ENCODE measurements at places on chromosomes 13 and 19.

GRCh38 chr13:110092831-110093247, 214.1 kb downstream of the COL4A1 start:
- no peak for DNase-seq

DNA sequence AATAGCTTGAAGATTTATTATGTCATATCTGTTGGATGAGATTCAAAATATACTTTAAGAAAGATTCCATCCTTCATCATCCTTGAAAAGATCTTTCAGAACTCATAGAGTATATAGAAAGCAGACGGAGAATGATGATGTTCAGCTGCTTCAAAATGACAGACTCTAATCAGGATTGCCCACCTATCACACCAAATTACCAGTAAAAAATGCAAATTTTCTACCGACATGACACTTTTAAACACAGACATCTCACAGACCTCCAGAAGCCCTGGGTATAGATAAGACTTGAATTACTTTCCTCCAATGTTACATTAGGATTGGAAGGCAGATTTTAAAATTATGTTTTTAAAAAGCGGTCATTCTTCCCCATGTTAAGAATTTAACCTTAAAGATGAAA, 235.5 kb downstream of the GPC6 start:
- no peak for DNase-seq

GRCh38 chr13:94483970-94484369, 4.5 kb upstream of the DCT start:
- no peak for DNase-seq

DNA sequence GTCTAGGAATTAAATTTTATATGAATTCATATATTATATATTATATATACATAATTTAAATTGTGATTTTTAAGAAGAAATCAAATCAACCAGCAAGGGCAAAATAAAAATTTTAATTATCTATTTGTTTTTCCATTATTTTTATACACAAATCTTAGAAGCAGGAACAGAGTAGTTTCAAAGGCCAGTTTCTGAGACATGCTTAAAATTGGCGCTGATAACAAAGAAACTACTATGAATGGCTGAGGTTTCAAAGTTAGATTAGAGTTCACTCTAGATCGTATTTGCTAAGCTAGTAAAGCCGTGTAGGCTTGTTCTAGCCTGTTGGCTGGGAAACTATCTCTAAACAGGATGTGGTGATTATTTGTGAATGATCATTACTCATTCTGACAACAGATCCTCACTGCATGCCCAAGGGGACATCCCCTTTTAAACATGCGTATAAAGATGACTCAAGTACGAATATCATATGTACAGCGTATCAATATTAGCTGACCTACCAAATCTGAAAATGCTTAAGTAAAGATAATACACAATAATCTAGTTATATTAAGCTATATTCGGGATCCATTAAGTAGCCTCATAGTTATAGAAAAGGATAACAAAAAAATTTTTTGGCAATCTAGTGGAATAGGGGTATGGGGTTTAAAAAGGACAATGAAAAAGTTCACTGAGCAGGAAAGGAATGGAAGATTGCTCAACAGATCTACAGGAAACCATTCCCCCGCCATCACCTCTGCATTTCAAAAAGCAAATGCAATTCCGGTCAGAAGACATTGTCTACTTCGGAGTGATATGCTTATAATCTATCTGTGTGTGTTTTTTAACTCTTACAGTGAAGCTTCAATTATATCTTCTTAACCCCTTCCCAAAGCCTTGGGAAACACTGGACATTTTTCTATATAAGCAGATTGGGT, 150.1 kb downstream of the SHISA2 start:
- no peak for DNase-seq

- DNase-seq, result no peak
Observed at GRCh38 chr13:96141032-96141431, 51.1 kb downstream of the HS6ST3 start.

GRCh38 chr19:13152356-13152973, 2.3 kb downstream of the IER2 start:
- no peak for DNase-seq

GRCh38 chr13:72643311-72643989, 84.0 kb downstream of the MZT1 start:
- DNase-seq, result peak; percentile 56

- no peak for DNase-seq
Observed at GRCh38 chr13:39391761-39392160, 211.2 kb downstream of the LHFPL6 start.

DNA sequence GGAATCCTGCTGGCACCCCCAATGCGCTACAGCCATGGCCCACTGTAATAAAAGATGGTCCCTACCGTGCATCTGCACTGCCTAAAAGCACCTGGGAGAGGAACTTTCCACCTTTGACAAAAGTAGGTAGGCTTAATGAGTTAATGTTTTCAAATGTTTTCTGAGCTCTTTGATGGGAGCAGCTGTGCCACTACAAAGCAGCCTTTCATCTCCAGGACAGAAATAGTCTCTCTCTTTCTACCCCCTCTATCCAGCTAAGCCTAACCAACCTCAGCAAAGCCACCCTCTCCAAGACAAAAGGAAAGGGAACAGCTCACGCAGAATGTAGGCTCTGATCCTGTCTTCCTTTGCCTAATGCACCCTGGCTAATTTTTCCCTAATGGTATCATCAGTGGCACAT, 560.2 kb downstream of the UQCRFS1 start:
- DNase-seq, result no peak

DNA sequence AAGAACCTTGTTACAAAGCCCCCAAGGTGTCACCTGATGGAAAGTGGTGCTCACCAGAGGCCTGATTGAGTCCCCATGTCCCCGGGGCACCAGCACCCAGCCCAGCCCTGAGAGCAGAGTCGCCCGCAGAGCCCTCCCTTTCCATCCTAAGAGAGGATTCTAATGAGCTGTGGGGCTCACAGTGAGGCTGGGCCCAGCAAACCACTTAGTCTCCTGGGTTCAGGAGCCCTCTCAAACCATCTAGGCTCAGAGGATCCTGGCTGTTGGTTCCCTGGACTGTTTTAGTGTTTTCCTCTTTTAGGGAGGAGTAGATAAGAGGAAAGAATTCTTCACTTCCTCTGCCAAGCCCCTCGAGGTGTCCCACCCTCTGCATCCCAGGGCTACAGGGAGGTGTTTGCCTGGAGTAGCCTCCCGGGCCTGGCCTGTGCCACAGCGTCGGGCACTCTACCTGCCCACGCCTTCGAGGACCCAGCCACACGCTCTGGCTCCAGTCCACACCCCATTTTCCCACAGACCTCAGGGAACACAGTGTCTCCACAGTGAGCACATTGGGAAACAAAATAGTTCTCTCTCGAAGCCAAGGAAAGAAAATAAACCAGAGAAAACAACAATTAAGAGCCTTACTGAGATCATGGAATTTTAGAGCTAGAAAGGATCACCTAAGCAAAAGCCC, 34.4 kb downstream of the DHRS12 start:
- DNase-seq, result no peak

- DNase-seq, result no peak
Observed at GRCh38 chr19:2869618-2870017, 2.5 kb downstream of the ZNF556 start.

DNA sequence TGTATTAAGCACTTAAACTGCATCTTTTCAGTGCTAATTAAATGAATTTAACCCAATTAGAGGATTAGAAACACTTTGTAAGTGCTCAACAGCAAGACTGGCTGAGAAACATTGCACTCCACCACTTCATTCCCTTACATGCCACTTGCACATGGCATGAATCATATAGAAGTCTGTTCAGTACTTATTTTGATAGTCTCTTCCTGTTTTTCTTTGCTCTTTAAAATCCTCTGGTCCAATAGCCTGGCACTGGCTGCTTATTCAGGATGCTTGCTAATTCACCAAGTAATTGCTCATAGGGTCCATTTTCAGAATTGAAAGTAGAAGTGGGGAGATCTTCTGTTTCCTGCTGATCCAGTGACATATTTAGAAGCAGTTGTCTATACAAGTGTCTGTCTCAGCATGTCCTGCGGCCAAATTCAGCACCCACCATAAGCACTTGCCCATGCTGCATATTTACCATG, 900.1 kb downstream of the PCDH9 start:
- no peak for DNase-seq

- DNase-seq, result no peak
Observed at GRCh38 chr19:38478273-38478971, 44.9 kb downstream of the RYR1 start.

DNA sequence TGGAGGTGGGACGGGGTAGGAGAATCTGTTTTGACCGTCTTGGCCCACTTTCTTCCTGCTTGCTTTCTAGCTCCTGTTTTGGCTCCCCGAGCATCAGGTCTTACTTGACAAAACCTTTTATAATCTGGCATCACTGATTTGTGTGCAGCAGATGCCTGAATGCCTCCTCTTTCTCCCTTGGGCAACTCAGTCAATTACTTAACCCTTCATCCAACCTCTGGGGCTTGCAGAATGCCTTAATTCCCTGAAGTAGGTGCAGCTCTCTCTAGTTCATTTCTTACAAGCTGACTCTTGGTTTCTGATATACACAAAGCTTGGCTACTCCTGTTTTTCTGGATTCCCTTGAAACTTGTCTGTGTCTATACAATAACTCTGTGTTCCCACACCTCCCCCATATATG, 5.7 kb upstream of the NUP58 start:
- DNase-seq, result no peak

DNA sequence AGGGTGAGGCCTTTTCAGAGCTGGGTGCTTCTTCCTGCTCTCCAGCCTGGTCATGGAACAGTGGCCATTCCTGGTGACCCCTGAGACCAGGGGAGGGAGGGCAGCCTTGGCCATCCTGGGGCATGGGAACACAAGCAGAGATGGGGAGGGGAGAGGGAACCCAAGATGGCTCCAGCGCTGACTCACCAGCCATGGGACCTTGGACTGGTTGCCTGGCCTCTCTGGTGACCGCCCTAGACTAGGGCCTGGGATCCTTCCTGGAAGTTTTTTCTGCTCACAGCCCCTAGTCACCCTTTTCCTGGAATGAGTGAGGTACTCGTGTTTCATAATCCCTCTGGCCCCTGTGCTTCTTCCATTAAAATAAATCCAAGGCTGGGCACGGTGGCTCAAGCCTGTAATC, 3.3 kb upstream of the OPA3 start:
- DNase-seq, result no peak

DNA sequence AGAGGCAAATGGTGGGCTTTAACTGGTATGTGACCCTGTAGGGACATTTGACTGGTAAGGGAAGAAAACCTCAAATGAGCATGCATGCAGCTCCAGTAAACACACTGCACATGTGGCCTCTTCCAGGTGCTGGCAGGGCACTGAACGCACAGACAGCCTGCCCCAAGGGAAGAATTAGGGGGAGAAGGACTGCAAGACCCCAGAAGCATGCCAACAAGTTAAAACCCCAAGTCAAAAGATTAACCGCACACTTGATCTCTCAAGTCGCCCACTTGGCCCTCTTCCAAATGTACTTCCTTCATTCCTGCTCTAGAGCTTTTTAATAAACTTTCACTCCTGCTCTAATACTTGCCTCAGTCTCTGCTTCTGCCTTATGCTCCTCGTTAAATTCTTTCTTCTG, 46.9 kb upstream of the SLITRK1 start:
- no peak for DNase-seq

GRCh38 chr19:16895467-16896145, 6.8 kb downstream of the F2RL3 start:
- no peak for DNase-seq

- DNase-seq, result no peak
Observed at GRCh38 chr19:33481863-33482262, 39.7 kb downstream of the PEPD start.

DNA sequence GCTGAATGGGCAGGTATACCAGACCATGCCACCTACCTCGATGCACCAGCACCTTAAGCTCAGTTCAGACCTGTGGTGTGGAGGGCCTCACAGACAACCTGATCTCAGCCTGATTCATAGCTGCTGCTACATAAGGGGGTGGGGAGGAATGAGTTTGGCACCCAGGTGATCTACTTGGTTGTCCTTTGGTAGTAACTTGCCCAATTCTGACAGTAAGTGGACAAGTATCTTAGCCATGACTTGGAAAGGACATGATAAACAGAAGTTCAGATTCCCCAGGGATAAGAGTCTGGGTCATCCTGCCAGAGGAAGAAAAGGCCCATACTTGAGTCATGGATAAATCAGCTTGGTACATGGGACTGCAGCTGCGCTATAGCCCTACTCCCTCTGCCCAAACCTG, 28.4 kb upstream of the SOHLH2 start:
- no peak for DNase-seq

- no peak for DNase-seq
Observed at GRCh38 chr13:93867481-93867880, 612.0 kb downstream of the DCT start.

GRCh38 chr13:113838711-113839201, 25.1 kb downstream of the GAS6 start:
- DNase-seq, result no peak

- DNase-seq, result no peak
Observed at GRCh38 chr13:113034451-113035212, 65.6 kb downstream of the MCF2L start.

GRCh38 chr19:28899703-28900102, 313.2 kb downstream of the UQCRFS1 start:
- DNase-seq, result no peak

- DNase-seq, result no peak
Observed at GRCh38 chr13:24172071-24172470, 11.6 kb downstream of the SPATA13 start.

- no peak for DNase-seq
Observed at GRCh38 chr13:110262082-110262436, 44.9 kb downstream of the COL4A1 start.

- no peak for DNase-seq
Observed at GRCh38 chr19:10422046-10422461, 1.7 kb downstream of the PDE4A start.

DNA sequence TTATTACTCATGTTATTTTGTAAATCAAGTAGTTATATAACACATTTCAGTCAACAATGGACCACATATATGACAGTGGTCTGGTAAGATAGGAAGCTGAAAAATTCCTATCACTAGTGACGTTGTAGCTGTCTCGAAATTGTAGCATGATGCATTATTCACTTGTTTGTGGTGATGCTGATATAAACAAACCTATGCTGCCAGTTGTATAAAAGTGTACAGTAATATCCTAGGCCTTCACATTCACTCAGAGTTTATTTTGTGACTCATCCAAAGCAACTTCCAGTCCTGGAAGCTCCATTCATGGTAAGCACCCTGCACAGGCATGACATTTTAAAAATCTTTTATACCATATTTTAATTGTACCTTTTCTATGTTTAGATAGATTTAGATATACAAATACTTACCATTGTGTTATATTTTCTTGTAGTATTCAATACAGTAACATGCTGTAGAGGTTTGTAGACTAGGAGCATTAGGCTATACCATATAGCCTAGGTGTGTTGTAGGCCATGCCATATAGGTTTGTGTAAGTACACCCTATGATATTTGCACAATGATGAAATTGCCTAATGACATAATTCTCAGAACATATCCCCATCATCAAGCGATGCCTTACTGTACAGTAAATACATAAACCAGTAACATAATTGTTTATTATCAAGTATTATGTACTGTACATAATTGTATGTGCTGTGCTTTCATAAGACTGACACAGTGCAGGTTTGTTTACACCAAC, 49.3 kb downstream of the IFT88 start:
- DNase-seq, result no peak

GRCh38 chr19:50705422-50706019, 14.1 kb downstream of the SHANK1 start:
- no peak for DNase-seq

Measured in stimulated activated CD4-positive, alpha-beta T cell treated with anti-CD3 and anti-CD28 coated beads, Interleukin-4, amount 100 ng/mL, for 1 hour (primary cell).